ENCODE measurements at places on chromosomes 4 and X.

DNA sequence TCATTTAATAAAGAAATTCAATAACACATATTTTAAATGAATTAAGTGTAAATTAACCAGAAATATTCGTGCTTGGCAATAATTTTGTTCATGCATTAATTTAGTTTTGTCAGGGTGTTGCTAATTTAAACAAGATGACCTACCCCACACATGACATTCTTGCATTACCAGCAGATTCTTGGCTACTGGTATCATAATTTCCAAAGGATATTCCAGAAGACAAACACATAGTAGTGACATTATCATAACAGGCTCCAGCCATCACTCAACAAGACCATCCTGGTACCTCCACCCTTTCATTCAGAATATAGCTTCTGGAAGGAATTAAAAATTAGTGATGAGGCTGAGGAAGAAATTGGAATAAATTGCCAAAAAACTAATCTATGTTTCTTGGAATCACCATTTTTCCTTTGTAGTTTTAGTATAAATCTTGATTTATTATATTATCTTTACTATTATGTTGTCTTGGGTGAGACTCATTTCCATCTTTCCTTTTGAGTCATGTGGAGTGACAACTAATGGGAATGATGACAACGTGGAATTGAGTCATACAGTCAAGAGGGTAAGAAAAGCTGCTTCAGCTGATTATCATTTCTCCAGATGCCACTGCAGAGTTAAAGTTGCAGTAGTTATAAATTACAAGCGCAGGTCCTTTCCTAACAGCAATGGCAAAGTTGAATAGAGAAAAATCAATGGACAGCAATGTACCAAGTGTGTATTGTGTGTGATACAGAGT, 30.9 kb upstream of the HHIP start:
- no peak for DNase-seq

GRCh38 chr4:48668254-48669017, 111.6 kb downstream of the FRYL start:
- no peak for DNase-seq

- no peak for DNase-seq
Measured at GRCh38 chr4:845233-845835, 19.4 kb upstream of the CPLX1 start.

GRCh38 chr4:48853604-48854394, 22.9 kb downstream of the OCIAD1 start:
- no peak for DNase-seq

DNA sequence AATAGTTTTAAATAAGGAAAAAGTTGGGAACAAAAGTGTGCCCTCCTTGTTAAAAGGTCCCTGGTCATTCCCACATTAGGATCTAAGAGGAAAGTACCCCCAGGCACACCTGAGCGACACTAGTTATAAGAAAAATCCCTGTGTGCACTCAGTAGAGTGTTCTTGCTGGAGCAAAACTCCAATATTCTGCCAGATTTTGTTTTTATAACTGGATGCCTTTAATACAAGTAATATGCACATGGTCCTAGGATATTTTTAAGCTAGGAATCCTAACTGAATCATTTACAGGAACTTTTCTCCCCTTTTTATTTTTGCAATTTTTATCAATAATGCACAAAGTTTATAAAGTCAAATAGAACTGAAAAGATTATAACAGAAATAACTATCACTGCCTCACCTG, 68.6 kb downstream of the BEND4 start:
- DNase-seq: no peak

- DNase-seq: no peak
Measured at GRCh38 chrX:9605484-9605883, 140.6 kb downstream of the TBL1X start.

DNA sequence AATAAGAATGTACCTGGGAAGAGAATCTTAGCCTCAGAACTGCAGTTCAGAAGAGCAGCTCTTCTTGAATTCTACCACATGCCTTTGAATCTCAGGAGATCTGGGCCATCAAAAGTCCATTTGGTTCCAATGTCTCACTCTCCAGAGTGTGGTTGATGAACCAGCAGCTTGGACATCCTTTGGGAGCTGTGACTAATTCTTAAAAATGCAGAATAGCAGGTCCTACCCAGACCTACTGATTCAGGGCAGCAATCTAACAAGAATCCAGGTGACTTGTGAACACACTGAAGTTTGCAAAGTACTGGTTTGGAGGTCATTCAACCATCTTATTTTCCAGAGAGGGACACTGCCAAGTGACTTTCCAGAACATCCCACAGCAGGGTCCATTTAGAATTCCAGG, 244.7 kb downstream of the PACRGL start:
- no peak for DNase-seq

DNA sequence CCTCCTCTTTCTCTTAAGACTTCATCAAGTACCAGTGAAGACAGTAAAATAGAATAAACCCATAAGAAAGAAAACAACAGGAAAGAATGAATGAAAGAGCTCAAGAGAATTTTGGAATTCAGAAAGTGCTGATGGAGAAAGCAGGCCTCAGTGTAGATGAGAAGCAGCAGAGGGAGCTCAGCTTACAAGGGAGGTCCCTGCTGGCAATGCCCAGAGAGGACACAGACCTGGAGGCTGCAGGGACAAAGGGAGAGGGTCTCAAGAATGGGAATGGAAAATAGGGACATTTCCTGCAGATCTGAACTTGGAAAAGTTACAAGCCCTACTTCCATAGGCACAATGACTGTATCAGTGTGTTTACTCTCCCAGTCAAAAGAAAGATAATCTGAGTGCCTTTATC, 64.5 kb upstream of the MAGEA10 start:
- DNase-seq: no peak

DNA sequence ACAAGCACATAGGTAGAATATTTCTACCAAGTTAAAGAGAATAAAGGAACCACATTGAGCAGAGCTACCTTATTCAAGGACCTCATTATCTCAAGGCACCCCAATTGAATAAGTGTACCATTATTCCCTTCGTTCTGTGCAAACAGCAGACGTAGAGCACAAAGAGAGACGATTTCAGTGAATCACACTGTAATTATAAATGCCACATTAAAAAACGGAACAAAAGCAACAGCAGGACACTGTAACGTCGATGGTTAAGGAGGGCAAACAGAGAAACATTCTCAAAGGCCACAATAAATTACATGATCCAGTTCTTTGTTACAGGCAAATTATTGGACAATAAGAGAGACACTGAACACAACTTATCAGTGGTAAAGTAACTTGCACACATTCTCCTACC, 644.1 kb upstream of the TENM3 start:
- DNase-seq: no peak

- DNase-seq: no peak
Measured at GRCh38 chr4:145280541-145280940, 100.2 kb upstream of the OTUD4 start.

- DNase-seq: no peak
Measured at GRCh38 chrX:20531667-20532066, 265.0 kb upstream of the RPS6KA3 start.

DNA sequence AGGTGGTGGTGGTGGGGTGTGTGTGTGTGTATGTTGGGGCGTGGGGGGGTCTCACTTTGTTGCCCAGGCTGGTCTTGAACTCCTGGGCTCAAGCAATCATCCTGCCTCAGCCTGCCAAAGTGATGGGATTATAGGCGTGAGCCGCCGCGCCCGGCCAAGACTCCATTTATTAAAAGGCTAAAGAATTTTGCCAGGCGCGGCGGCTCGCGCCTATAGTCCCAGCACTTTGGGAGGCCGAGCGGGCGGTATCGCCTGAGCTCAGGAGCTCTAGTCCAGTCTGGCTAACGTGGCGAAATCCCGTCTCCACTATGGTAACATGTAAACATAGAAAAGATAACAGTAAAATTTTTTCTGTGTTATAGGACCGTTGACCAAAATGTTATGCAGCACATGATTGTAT, 3.7 kb upstream of the UBA1 start:
- no peak for DNase-seq

DNA sequence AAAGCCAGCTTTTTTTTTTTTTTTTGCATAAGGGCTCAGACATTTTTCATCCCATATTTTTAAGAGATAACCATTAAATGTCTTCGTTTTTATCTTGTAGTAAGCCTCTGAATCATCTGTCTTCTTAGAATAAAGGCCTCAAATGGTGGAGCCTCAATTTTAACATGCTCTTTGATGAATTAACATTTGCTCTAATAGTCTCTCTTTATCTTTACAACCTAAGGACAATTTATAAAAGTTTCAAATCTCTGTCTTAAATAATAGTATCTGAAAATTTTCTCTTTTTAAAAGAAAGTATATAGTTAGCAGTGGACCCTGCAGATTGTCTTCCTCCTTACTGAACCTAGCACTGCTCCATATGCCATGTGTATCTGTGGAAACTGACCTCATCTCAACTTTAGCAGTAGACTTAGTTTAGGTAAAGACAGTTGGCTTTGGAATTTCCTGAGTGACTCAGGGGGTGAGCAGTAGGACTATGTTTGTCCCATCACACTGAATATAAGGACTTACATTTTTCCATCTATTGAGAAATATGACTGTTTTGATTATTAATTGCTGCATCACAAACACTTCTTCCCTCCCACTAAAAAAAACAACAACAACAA, 1658.0 kb downstream of the STIM2 start:
- DNase-seq: no peak

DNA sequence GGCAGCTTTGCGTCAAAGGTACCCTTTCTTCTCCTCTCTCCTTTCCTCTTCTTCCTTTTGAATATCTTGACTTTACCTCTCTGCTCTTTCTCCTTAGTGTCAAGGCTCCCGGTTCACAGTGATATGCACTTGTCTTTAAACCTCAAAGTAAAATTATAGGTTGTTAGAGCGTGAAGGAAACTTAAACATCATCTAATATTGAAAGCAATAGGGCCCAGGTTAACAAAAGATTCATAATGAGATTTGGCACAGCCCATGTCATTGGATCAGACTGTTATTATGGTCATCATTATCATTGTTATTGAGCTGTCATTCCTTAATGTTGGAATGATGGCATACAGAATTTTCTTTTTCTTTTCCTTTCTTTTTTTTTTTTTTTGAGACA, 32.5 kb downstream of the FTHL17 start:
- DNase-seq: no peak

- DNase-seq: no peak
Measured at GRCh38 chr4:17761062-17761461, 20.4 kb downstream of the FAM184B start.

DNA sequence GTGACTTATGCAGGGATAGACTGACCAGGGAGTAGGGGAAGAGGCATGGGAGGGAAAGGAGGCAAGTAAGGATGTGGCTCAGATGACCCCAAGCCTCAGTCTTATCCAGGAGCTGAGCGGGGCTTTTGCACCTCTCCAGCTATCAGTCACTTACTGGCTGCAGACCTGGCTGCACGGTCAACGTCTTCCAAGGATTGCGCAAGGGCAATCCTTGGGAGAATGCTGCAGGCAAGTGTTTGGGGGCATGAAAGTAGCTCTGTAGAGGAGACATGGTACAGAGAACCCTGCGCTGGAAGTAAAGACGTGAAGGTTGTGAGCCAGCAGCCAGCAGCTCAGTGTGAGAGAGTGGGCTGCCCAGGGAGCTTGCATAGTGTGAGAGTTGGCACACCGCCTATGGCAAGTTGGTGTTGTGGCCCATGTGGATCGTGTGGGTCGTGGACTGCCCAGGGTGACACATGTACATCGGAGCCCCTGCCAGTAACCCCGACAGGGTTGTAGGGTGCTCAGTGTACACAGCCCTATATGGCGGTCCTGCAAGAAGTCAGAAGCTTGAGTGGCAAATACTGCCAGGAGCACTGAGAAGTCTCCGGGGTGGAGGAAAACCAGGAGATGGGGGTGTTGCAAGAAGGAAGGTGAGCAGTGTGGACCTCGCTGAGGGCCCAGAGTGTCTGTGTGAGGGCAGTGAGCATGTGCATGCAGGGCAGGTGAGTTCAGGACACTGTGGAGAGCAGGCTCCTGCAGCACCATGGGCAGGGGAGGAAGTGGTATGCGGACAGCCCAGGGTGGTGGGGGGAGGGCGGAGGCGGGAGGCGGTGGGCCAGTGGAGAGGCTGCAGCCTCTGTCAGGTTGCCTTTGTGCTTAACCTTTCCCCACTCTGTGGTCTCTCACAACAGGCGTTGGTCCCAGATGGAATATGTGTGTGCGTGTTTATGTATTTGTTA, 50.9 kb downstream of the KIT start:
- DNase-seq: no peak

DNA sequence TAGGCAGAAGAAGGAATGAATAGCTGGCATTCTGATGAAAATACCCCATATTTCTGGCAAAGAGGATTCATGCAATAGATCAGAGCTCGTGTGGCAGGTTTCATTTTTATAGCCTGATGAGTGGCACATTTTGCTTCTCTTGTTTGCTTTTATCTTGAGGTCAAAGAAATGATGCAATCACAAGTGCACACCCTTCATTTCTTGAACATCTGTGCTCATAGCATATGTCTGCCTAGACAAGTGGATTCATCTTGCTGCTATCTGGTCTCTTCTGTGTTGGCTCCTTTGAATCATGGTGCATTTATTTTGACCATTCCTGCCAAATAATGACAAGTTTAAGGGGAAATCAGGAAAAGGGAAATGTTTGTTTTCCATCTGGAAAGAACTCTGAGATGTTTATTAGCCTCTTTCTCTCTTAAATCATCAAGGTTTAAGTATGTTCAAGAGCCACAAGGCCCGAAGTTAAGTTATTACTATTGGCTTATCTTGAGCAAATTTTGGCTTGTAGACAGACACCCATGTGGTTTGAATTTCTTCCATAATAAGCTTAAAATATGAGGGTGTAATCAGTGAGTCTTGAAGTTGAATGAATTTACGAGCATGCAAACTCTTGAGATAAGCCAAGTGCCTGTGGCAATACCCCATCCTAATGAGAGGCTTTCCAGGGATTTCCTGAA, 59.3 kb upstream of the HS3ST1 start:
- no peak for DNase-seq

- DNase-seq: no peak
Measured at GRCh38 chr4:15659768-15660570, 4.8 kb upstream of the FBXL5 start.

DNA sequence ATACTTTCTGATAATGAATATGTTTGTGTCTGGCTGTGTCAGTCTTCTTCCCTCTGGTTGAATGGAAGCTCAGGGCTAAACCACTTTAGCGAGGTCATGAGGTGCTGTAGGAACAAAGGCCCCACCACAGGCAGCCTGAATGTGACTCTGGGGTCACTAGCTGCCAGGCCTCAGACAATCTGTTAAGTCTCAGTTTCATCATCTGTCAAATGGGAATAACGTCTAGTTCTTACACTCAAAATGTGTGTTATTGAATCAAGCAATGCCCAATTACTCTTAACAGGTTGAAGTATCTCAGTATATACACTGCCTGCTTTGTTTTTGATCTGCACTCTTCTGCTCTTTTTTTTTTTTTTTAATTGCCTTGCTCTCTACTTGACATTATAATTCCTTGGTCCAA, 148.6 kb downstream of the STK32B start:
- no peak for DNase-seq

DNA sequence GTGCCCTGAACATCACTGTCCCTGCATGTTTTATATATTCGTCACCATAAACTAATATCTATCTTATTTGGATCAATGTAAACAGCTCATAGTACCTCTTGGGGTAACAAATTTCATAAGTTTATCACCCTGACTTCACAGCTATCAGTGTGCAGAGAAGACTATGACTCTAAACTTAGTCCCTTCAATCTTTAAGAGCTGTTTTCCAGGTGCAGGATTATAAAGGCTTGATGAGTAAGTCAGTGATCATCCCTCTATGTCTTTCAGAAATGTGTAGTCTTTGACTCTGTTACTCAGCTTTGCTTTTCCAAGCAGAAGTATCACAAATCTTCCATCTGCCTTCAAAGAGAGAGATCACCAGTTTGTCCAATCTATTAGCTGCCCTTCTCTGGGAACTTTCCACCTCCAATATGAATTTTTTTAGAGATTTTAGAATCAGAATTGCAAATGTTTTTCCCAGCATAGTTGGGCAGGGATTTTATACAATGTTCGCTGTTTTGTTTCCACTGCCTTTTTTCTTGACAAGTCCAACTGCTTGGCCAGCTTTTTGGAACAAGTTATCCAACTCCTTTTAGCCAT, 45.1 kb upstream of the TSPAN7 start:
- no peak for DNase-seq
